ENCODE measurements at places on chromosomes 16 and 17. TPM values are rescaled to one million over a fixed set of nuclear protein-coding genes. Genes with fewer than 3 reads are reported as not detected.

FBXO39 gene
- not detected for total RNA-seq

DNA sequence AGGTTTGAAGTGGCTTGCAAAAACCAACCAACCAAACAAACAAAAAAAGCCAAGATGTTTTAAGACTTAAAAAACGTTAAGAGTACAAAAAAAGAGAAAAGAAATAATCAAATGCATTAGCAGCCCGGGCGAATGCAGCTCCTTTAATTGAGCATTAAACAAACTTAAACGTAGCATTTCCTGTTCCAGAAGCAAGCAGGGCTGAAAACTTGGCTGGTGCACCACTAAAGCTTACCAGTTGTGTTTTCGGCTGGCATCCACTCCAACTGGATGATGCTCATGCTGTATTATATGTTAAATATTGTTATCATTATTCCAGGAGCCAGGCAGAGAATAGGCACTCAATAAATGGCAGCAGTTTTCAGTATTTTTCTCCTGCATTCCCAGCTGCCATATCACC is 45.1 kb downstream of the IRX6 start:
- no peak for DNase-seq

- peak; percentile 20 for DNase-seq
These were observed 15.9 kb downstream of the PLD6 start for GRCh38 chr17:17190188-17190587.

SLC25A11 gene
- total RNA-seq = 162 TPM

GRCh38 chr16:69888005-69888590 is 63.0 kb upstream of the CLEC18A start:
- no peak for DNase-seq

TAC4 gene
- total RNA-seq = 1.1 TPM

GRCh38 chr16:89361751-89362539 is 128.4 kb downstream of the ANKRD11 start:
- no peak for DNase-seq

GRCh38 chr17:78225088-78225865 is 6.2 kb upstream of the TMEM235 start:
- no peak for DNase-seq

- DNase-seq = peak; percentile 94
These were observed 1.1 kb downstream of the FHOD1 start for GRCh38 chr16:67246081-67246755.

TBC1D3K gene
- total RNA-seq = not detected

LRRC46 gene
- total RNA-seq = 0.48 TPM

- peak; percentile 92 for DNase-seq
These were observed 9.0 kb downstream of the TMEM98 start for GRCh38 chr17:32936894-32937500.

DNA sequence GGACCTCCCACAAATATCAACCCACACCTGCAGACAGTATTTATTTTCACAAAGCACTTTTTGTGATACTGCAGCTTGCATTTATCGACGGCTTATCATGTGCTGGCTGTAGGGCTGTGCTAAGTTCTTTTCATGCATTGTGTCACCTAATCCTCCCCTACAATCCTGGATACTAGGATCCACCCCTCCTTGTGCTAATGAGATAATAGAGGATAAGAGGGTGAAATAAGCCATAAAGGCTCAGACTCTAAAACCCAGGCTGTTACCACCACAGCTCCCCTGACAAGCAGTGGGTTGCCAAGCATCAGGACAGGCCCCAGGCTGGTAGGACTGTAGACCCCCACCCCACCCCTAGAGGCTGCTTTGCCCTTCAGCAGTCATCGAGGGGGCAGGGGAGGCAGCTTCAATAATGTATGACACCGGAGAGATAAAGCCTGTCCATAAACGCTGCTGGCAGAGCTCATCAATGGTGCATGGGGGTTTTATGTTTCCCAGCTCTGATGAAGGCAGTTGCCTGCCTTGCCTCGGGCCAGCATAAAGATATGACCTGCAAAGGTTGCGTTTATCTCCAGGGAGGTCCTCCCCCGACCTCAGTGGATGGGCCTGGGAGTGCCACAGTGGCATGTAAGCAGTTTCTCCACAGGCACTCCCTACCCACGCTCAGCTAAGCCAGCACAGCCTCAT is 73.9 kb upstream of the C16orf82 start:
- no peak for DNase-seq

- DNase-seq = no peak
These were observed 37.5 kb downstream of the RBFOX3 start for GRCh38 chr17:79573196-79573896.

- no peak for DNase-seq
These were observed 33.5 kb downstream of the ADAM11 start for GRCh38 chr17:44792276-44792675.

DNA sequence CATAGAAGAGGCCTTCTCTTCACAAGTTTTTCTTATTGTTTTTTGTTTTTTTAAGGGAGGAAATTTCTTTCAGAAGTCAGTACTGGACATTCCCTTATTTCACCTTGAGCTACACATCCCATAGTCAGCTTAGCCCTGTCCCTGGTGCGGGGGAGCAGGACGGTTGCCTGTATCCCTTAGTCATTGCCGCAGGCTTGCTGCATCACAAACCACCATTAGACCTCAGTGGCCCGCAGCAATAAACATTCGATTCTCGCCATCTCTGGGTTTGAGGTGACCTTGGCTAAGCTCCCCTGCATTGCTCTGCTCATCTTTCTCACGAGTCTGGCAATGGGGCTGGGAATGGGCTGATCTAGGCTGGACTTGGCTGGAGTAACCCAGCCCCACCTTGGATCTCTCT is 692.5 kb downstream of the WWOX start:
- DNase-seq = no peak

GRCh38 chr16:888901-889570 is 81.7 kb downstream of the LMF1 start:
- peak; percentile 3 for DNase-seq

DNA sequence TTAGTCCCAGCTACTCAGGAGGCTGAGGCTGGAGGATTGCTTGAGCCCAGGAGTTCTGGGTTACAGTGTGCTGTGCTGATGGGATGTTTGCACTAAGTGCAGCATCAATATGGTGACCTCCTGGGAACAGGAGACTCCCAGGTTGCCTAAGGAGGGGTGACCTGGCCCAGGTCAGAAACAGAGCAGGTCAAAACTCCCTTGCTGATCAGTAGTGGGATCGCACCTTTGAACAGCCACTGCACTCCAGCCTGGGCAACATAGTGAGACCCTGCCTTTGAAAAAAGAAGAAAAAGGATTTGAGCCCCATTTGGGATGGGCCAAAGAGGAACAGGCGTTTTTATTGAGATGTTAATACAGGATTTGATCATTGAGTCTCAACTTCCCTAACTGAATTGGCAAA is 30.6 kb downstream of the CLUH start:
- no peak for DNase-seq

DNA sequence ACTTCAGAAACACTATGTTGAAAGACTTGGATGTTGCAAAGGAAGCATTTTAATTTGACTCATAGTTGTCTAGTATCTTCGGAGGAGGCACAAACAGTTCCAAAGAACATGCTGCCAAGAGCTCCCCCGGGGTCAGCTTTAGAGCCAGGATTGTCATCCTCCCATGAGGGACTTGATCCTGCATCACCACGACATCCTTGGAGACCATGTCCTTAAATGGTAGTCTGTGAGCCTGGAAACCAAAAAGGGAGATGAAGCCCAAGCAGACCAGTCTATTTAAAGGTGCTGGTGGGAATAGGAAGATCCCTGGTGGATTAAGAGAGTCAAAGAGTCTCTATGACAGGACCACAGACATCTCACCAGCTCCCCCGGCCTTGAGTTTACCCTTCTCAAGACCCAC is 33.3 kb upstream of the DYNLRB2 start:
- no peak for DNase-seq

DNA sequence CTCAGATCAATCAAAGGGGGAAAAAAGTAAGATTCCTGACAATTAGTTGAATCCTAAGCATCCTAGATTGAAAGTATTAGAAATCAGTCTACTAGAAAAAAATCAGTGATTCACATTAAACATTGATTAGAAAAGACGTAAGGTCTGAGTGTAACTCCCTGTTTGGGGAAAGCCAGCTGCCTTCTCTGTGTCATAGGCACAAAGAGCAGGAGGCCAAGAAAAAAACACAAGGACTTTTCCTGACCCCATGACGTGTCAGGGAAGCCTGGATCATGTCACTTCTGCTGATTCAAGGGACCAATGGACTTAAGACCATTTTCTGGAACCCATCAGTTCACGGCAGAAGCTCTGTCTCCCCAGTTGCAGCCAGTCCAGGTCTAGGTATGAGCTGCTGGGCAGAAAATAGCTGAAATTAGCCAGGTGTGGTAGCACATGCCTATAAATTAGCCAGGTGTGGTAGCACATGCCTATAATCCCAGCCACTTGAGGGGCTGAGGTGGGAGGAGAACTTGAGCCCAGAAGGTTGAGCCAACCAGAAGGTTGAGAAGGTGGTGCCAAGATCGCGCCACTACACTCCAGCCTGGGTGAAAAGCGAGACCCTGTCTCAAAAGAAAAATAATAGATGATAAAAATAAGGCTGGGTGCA is 35.9 kb downstream of the RANBP10 start:
- DNase-seq = no peak

DNA sequence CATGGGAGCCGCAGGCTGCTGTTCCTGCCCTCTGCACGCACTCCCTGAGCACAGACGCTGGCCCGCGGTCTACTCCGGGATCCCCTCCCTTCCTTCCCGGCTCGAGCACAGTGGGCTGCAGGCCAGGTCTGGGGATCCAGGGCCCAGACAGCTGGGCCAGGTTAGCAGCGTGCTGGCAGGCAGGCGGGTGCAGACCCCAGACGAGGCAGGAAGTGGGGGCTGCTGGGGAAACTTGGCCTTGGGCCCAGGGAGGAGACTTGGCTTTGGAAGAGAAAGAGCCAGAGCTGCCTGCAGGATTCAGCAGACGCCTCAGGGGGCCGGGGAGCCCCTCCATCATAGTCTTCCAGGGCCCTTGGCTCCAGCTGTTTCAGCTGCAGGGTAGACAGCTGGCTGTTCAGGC is 30.2 kb upstream of the ABCC3 start:
- peak; percentile 83 for DNase-seq

DNA sequence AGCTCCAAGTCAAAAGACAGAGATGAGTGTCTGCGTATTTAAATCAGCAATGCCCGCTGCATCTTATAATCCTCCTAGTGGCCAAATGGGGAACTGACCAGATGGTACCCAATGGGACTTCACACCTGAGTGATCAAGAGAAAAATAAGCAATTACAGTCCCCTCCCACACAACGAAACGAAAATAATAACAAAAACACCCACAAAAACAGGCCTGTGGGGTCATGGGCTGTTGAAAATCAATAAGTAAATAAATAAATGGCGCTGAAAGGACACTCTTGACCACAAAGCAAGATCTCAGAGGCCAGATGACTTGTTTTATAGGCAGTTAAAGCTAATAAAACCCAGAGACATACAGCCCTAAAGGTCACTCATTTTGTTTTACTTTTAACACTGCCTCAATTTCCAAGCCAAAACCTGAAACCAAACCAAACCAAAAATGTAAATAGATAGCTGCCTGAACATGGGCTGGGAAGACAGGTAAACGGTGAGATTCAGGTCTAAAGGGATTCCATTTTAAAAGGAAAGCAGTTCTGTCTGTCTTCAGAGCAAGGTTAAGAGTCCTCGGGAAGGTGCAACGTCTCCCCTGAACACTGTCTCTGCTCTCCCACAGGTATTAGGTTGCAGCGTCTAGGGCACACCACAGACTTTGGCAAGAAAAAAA is 1.3 kb downstream of the ZNF821 start:
- no peak for DNase-seq

IL21R gene
- 1.4 TPM for total RNA-seq

DNA sequence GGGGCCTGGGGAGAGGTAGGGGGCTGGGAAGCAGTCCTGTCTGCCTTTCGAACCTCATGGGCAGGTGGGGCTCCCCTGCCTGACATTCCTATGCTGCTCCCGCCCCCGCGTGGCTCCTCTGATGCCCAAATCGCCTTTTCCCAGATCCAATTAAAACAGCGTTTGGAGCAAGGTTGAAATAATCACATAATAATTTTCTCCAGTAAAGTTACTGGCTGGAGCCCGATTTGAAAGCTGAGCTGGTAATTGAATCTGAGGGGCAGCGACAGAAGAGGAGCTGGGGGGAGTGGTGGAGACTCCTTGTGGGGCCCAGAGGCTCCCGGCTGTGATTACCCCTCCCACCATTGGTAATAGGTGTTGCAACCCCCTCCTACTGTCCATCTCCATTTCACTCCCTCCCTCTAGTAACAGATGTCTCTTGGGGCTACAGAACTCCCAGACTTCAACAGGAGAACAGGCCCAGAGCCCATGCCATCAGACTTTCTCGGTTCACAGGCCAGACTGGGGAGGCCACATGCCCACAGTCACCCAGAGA is 38.9 kb upstream of the C1QL1 start:
- no peak for DNase-seq

DNA sequence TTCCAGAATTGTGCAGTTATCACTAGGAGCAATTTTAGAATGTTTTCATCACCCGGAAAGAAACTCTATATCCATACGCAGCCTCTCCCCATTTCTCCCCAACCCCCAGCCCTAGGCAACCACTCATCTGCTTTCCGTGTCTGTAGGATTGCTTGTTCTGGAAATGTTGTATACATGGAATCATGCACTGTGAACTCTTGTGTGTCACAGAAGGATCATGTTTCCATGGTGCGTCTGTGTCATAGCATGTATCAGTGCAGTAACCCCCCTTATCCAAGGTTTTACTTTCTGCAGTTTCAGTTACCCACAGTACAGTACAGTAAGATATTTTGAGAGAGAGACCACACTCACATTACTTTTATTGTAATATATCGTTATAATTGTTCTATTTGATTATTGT is 299.4 kb downstream of the CPPED1 start:
- no peak for DNase-seq

C17orf100 gene
- 0.72 TPM for total RNA-seq

ABCC12 gene
- not detected for total RNA-seq

MLYCD gene
- 24.1 TPM for total RNA-seq

DNA sequence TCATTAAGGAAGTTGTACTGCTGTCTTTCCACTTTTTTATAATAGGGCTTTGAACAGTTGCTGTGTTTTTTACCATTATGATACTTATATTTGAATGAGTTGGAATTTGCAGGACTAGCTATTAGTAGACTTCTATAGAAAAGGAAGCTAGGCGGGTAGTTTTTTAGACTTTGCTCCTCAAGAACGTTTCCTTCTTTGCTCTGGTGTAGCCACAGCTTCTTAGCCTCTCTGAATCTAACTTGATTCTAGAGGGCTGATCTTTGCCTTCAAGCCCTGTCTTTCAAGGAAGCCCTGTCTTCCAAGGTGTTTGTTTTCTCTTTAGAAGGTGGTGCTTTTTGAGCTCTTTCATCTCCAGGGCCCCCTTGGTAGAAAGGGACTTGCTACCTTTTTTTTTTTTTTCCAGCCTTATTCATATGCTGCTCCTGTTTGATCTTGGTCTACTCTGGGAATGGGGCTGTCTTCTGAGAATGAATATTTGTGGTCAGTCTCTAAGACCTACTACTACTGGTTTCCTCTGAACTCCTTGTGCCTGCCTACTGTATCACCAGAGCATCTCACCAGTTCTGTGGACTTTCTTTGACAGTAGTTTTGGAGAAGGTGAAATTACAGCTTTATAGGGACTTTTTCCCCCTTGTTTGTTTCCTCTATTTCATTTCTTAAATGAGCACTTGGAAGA is 52.3 kb upstream of the RASL10B start:
- no peak for DNase-seq
